Amniotic stem cell (primary cell): ENCODE measurements at places on chromosomes 11 and 22.

- DNase-seq: no peak
Observed at GRCh38 chr11:122488892-122489706, 166.4 kb upstream of the UBASH3B start.

- DNase-seq: no peak
Observed at GRCh38 chr11:17405232-17406005, 17.0 kb upstream of the KCNJ11 start.

- peak; percentile 52 for DNase-seq
Observed at GRCh38 chr11:117281159-117281558, 10.0 kb upstream of the BACE1-AS start.

DNA sequence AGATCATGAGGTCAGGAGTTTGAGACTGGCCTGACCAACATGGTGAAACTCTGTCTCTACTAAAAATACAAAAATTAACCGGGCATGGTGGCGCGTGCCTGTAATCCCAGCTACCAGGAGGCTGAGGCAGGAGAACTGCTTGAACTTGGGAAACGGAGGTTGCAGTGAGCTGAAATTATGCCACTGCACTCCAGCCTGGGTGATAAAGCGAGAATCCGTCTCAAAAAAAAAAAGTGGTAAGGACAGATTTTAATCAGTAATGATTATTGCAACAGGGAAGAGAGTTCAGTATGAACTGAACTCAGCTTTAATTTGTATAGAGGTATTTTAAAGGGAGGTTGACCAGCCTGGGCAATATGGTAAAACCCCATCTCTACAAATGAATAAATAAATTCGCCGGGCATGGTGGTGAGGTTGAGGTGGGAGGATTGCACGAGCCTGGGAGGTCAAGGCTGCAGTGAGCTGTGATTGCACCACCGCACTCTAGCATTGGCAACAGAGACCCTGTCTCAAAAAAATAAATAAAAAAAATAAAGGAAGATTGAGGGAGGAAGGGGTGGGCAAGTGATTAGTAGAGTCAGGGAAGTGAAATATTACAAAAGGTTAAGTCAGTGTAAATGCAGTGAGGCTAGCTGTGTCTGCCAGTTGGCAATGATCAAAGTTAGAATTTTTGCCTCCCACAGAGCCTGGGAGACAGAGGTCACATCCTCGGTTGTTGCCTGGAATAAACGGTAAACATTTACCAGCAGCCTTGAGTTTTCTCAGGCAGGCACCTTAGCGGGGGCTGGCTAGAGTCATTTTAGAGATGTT, 2.6 kb upstream of the MCM5 start:
- DNase-seq: no peak

DNA sequence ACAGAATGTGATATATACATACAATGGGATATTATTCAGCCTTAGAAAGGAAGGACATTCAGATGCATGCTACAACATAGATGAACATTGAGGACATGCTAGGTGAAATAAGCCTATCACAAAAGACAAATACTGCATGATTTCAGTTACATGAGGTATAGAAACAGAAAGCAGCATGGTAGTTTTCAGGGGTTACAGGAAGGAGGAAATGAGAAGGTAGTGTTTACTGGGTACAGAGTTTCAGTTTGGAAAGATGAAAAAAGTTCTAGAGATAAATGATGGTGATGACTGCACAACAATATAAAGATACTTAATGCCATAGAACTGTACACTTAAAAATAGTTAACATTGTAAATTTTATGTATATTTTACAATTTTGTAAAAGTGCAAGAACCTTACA, 266.7 kb upstream of the C11orf87 start:
- no peak for DNase-seq

DNA sequence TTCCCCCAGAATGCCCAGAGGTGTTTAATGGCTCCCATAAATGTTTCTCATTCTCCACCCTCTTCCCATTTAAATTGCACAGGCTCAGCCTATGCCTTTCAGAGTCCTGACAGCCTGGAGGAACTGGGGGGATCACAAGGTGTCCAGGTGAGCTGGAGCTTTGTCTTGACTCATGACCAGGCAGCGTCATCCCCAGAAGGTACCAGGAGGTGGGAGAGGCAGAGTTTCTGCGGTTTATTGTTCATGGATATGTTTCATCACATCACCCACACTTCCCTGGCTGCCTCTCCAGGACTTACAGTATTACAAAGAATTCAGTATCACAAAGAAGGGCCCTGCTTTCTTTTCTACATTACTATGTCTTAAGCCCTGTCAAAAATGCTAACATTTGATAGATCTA, 103.2 kb upstream of the GALNT18 start:
- DNase-seq: no peak

DNA sequence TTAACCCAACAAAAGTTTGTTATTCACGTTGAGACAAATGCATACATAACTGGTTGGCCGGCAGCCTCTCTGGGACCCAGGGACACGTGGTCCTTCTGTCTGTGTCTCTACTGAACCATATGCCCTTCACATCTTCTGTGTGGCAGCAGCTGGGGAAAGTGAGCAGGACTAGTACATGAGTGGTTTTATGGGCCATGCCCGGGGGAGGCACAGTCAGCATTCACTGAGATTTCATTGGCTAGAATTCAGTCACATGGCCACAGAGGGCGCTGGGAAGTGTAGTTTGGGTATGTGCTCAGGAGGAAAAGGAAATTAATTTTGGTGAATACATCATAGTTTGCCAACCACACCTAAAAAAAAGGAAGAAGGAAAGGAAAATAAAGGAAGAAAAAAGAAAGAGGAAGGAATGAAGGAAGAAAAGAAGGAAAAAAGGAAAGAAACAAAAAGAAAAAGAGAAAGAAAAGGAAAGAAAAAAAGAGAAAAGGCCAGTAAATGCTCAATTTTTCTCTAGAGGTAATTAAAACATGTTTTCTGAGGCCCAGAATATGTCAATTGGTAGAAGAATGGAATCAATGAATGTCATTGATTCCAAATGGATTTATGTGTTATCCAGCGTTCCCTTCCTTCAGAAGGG, 55.9 kb upstream of the KIRREL3 start:
- no peak for DNase-seq

DNA sequence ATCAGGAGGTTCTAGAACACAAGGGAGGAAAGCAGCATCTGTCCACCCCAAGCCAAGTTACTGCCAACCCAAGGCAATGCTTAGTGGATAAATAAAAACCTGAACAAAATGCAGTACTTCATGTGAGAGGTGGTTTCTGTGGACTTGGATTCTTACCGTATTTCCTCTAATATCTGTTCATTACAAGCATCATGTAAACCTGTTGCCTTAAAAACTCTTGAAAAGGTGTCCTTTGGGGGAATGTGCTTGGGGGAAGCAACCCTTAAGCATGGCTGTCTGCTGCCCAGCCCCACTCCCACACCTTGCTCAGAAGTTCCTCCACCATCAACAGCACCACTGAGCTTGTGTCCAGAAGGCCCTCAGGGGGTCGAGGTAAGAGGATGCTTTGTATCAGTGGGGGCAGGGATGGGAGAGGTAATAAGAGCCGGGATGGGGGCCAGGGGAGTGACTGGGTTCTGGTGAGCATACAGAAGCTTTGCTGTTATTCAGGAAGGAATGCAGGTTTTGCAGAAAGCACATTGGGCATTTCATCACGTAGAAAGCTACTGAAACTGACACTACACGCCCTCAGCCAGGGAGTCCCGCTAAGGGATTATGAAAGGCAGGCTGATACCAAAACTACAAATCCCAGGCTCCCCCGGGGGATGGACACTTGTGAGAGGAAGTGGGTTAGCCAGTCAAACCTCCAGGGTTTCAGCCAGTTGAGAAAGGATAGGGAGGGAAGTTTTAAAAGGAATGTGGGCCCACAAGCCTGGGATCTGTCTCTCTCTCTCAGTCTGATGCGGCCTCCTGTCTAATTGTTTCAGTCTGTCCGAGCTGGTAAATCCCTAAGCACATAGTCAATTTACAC, 52.0 kb downstream of the KCNJ1 start:
- peak; percentile 64 for DNase-seq

GRCh38 chr11:81059356-81059755, 1618.5 kb upstream of the TENM4 start:
- DNase-seq: no peak

DNA sequence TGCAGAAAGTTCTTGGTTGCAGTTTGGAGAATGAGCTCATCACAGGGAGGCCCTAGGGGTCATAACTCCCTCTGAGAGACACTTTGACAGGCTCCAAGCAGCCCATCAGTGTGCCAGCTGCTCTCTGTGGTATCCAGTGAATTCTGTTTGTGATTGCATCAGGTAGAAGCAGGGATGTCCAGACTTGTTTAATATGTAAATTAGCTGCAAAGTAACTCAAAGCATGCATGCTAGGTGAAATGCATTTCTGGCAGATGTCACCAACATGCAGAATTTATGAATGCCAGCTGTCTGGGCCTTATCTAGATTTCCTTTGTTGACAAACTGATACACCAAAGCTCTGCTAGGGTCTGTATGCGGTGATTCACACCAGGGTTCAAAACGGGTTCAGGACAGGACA, 123.6 kb upstream of the MTNR1B start:
- no peak for DNase-seq

DNA sequence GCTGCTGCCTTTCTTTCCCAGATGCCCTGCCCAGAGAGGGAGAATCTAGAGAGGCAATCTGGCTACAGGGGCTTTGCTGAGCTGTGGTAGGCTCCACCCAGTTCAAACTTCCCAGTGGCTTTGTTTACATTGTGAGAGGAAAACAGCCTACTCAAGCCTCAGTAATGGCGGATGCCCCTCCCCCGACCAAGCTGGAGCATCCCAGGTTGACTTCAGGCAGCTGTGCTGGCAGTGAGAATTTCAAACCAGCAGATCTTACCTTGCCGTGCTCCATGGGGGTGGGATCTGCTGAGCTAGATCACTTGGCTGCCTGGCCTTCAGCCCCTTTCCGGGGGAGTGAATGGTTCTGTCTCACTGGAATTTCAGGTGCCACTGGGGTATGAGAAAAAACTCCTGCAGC, 12.2 kb downstream of the BDNF start:
- no peak for DNase-seq

GRCh38 chr11:827146-827896, 398 bp upstream of the CRACR2B start:
- no peak for DNase-seq

GRCh38 chr11:122709039-122709760, 53.7 kb downstream of the UBASH3B start:
- peak; percentile 69 for DNase-seq

DNA sequence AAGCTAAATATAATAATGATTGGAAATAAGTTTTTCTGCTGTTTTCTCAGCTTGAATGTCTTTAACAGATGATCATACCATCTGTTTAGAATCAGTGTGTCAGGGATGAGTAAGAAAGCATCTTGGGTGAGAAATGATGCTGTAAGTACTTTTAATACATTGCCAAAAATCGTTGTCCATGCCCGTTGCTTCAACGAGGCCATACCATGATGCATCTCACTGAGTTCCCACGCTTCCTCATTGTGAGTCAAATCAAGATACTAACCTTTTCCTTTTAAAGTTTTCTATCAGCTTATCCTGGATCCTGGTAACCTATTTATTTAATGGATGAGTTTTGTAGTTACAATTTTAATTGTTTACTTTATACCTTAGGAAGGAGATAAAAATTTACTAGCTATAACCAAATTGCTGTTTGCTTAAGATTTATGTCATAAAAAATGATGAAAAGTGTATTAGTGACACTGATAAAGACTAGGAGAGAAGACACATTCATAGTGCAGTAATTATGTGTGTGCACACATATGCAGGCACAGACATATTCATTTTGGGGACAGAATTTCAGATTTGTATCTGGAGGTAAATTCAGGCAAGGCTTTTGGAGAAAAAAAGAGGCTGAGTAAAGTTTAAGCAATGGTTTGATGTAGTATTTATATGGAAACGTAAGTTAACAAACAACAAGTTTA, 154.8 kb downstream of the UVRAG start:
- no peak for DNase-seq

- DNase-seq: no peak
Observed at GRCh38 chr11:117249571-117249970, 17.1 kb downstream of the RNF214 start.
